GM13976 (cell line): ENCODE measurements at places on chromosomes 3 and 15.

GRCh38 chr3:65030847-65031463 is 343.2 kb upstream of the ADAMTS9 start:
- no peak for DNase-seq

GRCh38 chr3:178517665-178518334 is 18.4 kb upstream of the KCNMB2 start:
- no peak for DNase-seq

GRCh38 chr15:58742022-58742813 is 7.3 kb downstream of the ADAM10 start:
- DNase-seq: no peak

DNA sequence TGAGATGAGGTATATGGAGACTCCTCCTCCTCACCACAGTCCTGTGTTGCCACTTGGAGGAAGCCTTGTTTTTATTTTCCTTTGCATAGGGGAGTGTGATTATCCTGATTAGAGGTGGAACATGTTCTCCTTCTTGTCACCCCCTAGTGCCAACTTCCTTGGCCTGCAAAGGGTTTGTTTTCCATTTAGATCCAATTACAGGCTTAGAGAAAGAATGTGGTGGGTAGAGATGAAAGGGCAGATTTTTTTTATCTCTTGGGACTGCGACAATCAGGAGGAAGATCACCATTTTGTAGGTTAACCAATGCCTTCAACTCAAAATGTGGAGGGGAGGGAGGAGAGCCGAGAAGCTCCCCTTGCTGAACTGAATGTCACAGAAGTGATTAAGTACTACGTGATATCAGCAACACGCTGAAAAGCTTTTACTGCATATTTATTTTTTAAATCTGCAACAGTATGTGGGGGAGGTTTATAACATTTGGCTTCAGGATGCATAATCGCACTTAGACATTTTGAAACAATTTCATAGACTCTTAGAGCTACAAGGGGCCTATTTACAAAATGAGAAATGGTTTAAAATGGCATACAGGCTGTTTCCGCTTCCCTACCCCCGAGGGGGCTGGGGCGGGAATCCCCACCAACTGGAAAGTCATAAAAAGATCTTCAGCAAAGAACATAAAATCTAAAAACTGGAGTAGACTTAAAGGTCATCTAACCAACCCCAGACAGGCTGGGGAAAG is 2.4 kb downstream of the LMCD1 start:
- DNase-seq: no peak

DNA sequence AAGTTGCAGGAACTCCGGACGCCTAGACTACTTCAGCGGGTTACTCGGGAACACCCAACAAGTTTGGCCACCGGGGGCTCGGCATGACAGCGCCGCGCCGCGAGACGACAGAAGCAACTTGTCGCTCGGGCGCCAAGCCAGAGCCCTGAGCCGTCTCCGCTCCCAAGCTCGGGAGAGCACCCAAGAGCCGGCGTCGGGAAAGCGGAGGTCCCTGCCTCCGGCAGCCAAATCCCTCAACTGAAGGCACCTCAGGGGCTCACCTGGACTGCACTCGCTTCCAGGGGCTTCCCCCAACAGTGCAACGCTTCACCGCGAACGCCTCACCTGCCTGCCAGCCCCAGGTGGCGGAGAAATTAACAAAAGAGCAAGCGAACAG is 640 bp downstream of the MB21D2 start:
- DNase-seq: peak; percentile 68

DNA sequence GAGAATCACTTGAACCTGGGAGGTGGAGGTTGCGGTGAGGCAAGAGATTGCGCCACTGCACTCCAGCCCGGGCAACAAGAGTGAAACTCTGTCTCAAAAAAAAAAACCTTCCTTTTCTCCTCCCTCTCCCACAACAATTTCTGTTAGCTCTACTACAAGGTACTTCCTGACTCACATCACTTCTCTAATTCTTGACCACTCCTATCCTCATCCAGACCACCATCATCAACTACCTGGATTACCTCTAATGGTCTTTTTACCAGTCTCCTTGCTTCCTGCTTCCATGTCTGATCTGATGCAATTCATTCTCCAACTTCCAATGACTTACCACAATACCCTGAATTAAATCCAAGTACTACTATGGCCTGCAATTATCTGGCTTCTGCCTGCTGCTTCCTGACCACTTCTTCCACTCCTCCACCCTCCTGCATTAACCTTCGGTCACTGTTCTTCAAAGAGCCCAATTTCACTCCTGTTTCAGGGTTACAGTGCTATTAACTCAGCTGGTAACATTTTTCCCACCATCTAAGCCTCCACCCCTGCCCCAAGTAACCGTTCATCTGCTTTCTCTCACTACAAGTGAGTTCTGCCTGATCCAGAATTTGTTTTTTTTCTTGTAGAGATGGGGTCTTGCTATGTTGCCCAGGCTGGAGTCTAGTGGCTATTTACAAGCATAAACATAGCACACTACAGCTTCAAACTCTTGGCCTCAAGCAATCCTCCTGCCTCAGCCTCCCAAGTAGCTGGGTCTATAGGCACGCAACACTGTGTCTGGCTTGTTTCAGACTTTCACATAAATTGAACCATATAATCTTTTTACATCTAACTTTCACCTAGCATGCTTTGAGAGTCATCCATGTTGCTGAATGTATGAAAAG is 27.8 kb downstream of the DCAF1 start:
- DNase-seq: no peak

- no peak for DNase-seq
Measured at GRCh38 chr3:159928666-159929065, 60.0 kb upstream of the IL12A start.

DNA sequence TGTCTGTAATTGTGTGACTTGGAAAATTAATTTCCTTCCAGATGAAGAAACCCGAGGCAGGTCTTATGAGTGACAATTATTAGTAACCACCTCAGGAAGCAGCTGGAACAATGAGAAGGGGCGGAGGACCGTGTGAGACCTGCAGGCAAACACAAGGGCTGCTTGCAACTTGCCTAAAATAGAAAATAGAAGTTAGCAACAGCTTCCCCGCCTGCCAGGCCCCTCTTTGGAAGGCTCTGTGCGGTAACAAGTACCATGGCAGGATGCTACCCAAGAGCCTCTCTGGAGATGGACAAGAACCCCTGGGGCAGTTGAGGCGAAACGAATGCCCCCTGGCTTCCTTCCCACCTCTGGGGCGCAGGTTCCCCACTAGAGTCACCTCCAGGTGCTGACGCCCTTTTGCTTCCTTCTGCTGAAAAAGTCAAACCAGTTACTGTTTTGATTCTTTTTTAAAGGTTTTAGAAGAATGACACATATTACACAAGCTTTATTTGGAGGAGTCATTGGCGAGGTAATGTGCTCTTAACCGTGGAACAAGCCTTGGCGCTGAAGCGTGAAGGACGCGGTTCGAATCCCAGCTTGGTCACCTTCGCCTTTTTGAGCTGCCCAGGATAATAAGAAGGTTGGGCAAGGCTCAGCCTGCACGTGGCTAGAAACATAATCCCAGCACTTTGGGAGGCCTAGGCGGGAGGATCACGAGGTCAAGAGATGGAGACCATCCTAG is 47.0 kb upstream of the SYNM start:
- DNase-seq: peak; percentile 53

GRCh38 chr3:56131974-56132590 is 336.2 kb downstream of the ERC2 start:
- DNase-seq: no peak
